Prostate gland (tissue), 2 donors: ENCODE measurements at places on chromosomes 6 and 20.

- DNase-seq, result no peak
Observed at GRCh38 chr6:160882791-160883279, 108.7 kb upstream of the MAP3K4 start.

GRCh38 chr6:31090973-31091364 is 21.4 kb downstream of the C6orf15 start:
- no peak for DNase-seq

DNA sequence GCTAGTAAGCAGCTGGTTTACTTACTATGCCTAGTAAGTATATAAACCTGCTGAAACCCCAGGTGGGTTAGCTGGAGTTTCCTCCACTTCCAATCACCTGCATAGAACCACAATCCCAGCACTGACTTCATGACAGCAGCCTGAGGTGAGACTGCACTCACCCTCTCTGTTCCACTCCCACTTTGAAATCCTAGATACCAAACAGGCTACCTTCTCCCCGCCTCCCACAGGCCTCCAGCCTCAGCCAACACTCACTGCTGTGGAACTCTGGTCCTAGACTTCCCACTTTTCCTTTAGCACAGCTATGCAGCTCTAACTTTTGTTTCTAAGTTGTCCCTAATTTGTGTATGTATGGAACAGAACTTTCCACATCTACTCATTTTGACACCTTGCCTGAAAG is 149.7 kb upstream of the ARID1B start:
- no peak for DNase-seq

GRCh38 chr6:31710523-31711219 is 4.0 kb downstream of the LY6G6F start:
- DNase-seq, result no peak

GRCh38 chr6:164469276-164469949 is 840.0 kb downstream of the C6orf118 start:
- no peak for DNase-seq

GRCh38 chr20:62818592-62819493 is 2.0 kb downstream of the COL9A3 start:
- DNase-seq, result no peak

GRCh38 chr6:107968081-107968480 is 10.1 kb upstream of the SEC63 start:
- no peak for DNase-seq

DNA sequence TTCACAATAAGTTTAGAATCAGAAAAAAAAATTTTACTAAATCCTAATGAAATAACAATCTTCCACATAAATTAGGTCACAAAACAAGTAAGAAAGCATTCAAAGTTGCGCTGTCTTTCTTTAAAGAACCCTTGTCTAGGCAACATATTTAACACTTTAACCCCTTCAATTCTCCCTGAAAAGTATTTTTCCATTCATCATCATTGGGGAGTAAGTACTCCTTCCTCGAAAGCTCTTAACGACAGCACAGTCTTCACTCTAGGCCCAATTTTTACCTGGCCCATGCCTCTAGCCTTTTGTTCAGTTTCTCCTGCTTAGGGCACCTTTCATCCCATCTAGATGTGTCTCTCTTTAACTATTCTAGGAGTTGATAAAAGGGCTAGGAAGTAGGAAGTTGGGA is 2.6 kb downstream of the TSPYL1 start:
- no peak for DNase-seq

DNA sequence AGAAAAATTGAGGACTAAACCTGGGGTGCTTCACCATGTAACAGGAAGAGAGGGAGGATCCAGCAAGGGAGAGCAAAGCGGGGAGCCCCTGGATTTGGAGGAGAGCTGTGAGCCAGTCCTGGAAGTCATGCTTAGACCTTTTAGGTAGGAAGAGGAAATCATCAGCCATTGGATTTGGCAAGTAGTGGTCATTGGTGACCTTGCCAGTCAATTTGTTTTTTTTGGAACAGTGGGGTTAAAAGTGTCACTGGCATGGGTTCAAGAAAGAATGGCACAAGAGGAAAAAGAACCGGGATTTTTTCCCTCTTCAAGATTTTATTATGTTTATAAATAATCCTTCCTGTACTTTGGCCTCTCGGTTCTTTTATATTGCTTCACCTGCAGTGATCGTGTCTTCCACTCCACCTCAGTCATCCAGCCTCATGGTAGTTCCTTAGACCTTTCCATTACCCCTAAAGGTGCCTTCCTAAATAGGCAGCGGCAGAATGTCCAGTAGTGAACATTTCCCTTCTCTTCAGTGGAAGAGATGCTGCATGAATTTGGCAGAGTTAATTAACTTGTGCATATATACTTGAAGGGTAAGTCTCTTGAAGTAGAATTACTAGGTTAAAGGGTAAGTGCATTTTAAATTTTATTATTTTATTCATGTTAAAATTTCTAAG is 124.7 kb downstream of the QKI start:
- DNase-seq, result no peak

DNA sequence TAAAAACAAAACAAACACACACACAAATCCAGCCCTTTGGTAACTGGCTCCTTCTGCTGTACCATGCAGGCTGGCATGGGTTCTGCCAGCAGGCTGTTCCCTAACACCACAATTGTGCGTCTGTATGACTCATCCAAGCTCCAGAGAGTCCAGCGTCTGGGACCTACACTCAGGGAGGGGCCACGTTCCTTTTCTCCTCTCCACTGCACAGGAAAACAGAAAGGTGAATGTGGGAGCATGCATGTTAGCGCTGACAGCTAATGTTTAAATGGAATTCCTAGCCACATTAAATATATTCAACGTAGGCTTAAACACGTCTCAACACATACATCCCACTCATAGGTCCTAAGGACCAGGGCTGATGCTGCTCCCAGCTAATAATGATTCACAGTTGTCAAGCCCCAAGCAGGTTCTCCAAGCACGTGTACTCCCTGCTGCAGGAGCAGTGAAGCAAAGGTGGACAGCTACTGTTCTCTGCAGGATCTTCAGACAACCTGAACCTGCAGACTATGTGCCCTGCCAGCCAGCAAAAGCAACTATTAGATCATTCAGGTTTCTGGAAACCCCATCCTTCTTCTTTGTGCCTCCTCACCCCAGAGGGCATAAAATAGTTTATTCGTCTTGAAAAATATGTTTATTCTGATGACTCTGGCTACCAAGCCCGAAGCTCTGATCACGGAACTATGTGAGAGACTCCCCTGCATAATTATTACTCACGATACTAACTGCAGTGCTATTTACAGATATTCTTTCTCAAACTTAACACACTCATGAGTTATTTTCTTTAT is 20.9 kb downstream of the MAP1LC3A start:
- peak; percentile 76 for DNase-seq

GRCh38 chr6:40390144-40390800 is 196.9 kb downstream of the LRFN2 start:
- no peak for DNase-seq

DNA sequence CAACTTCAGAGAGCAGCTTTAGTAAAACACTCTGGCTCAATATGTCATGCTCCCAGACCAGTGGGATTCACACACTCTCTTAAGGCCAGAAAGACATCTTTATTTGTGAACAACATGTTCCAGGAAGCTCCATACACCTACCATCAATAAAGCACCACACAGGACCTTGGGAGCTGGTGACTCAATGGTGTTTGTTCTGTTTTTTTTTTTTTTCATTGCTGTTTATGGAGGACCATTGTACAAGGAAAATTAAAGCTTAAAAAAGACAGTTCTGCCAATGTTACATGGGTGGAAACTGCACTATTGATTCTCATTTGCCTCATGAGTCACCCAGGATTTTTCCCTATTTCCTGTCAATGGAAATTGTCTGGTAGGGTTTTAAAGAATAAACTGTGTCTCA is 36.3 kb upstream of the TENT5A start:
- DNase-seq, result no peak

GRCh38 chr20:577167-577791 is 32.8 kb downstream of the TCF15 start:
- no peak for DNase-seq

DNA sequence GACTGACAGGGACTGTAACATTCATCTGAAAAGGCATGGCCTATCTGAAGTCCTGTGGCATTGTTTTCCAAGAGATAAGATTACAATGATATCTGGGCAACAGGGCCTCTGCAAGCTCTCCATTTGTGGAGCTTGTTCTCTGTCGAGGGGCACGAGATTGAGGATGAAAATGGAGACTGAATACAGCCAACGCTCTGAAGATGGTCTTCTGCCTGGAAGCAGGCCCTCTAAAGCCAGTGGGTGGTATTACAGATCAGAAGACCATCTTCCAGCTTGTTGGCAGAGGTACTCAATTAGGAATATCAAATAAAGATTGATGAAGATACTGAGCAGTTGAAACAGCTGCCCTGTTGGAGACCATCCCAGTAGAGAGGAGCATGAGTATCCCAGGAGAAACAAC is 288.2 kb downstream of the CENPW start:
- DNase-seq, result no peak

- no peak for DNase-seq
Observed at GRCh38 chr20:58647162-58647795, 3.8 kb upstream of the STX16 start.

DNA sequence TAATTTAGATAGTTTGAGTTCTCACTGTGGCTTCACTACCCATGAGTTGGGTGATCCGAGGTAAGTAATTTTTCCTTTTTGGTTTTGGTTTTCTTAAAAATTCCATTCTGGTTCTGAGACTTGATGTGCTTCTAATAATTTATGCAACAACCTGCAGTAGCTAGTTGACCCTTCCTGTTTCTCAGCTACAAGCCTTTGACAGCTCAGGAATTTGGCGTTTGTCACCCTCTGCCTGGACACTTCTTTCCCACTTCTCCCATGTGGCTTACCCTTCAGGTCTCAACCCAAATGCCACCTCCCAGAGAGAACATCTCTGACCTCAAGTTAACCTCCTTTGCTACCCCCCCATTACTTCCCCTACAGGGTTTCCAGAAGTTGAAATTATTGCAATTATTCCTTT is 49.7 kb upstream of the TSHZ2 start:
- DNase-seq, result no peak

GRCh38 chr6:86459978-86460377 is 477.4 kb upstream of the HTR1E start:
- no peak for DNase-seq

GRCh38 chr20:62346398-62347150 is 20.5 kb downstream of the LAMA5 start:
- no peak for DNase-seq

GRCh38 chr20:43940518-43941225 is 26.0 kb downstream of the TOX2 start:
- no peak for DNase-seq

DNA sequence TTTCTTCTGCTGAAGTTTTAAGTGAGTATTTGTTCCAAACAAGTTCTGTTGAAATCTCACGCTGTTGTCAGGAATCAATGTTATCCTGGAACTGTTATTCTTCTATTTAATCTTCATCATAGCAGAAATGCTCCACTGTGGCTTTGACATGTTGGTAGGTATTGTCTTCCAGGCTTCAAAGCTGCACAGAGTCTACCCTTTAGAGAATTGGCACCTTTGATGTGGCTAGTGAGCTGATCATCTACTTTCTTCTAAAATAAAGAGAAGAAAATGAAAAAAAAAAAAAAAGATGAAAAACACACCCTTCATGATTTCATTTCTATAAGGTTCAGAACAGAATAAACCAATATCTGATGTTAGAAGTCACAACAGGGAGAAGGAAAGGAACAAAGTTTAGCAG is 5.8 kb upstream of the ZSCAN23 start:
- no peak for DNase-seq

DNA sequence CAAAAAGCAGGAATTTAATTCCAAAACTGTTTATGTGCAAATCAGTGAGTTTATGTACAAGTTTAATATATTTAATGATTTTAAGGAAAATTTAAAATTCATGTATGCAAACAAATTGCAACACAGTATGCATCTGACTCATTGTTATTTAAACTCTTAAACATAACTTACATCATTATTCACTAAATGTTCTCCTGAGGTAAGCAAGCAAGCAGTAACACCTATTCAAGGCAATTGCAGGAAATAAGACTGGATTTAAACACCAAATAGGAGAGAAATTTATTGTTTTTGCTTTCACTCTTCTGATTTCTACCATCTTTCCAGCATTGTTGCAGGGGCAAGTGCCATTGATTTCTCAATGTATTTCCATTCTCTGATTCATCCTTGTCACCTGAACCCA is 239.5 kb downstream of the TFAP2A start:
- no peak for DNase-seq

DNA sequence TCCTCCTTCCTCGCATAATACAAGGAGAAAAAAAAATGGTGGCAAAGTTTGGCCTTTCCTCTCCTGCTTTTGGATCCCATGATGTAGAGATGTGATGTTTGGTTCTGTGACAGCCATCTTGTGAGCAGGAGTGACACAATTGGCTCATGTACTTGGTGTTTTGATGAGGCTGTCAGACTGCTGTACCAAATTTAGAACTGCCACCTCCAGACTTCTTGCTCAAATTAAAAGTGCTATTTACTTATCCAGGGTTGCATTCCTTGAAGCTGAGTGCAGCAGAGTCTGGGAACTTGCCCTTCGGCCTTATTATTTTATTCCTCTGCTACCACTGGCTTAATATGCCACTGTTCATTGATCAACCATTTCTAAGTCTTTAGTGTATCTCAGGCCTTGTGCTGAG is 21.9 kb downstream of the BCAS1 start:
- DNase-seq, result no peak

DNA sequence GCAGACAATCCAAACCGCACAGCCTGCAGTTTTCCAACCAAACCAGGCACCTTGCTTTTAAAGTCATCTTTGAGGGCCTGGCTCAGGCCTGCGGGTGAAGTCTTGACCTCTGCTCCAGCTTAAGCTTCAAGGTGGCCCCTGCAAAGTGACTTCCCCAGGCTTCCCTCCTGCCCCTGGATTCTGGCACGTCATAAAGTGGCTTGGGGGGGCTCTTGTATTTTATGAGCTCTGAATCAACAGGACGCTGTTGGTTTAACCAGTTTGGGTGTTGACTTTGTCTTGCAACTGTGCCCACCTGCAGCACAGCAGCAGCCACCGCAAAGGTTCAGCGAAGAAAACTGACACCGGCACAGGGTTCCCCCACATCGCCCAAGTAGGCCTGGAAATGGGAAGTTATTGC is 81.2 kb downstream of the NFATC2 start:
- DNase-seq, result no peak

DNA sequence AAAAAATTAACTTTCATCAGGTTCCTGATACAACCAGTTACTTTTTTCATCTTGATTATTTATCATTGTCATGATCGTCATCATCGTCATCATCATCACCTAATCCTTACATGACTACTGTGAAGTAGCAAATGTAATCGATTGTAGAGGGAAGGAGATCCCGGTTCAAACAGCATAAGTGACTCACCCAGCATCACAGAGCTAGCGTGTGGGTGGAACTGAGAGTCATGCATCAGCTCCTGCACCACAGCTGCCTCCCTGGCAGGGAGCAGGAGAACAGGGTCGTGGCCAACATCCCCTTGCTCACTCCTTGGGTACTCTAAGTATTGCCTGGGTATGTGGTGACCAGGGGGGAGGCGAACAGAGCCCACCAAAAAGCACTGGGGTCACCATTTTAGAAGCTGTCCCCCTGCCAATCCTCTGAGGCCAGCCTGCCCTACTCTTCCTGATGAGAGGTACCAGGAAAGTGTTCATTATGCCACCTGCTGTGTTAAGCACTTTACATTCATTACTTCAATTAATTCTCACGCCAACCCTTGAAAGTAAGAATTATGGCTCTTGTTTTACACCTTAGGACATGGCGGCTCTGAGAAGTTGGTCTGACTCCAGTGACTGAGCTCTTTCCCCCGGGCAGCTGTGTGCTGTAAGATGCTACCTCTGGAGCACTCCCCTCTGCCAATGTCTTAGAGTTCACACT is 425.2 kb downstream of the CD83 start:
- DNase-seq, result no peak
